ENCODE measurements at places on chromosomes 7 and 10.

GRCh38 chr7:78218876-78219275, 420.3 kb downstream of the PHTF2 start:
- DNase-seq: no peak

DNA sequence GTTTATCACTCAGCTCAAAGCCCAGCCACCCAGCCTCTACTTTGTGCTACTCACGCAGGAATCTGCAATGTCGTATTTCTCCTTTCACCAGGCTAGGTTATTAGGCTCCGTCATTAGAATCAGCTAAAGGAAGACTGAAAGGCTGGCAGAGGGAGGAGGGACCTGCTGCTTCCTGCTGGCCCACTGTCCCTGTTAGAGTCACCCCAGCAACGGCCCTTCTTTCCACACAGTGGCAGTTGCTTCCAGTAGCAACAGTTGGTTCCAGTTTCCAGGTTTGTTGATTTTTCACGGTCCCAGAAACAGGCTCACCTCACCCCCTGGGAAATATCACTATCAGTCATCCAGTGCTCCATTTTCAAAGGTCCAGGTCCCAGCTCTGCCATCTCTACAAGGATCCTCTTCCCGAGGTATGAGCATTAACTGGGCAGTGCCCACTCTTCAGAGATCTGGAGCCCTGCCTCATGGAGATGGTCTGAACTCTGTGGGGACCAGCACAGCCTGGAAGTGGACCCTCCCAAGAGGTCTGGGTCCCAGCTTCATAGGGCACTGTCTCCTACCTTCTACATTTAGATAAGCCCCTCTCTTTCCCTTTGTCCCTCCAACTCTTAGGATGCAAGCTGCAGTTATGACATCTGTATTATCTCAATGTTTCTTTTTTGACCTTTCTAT, 15.9 kb downstream of the ODAD2 start:
- no peak for DNase-seq

DNA sequence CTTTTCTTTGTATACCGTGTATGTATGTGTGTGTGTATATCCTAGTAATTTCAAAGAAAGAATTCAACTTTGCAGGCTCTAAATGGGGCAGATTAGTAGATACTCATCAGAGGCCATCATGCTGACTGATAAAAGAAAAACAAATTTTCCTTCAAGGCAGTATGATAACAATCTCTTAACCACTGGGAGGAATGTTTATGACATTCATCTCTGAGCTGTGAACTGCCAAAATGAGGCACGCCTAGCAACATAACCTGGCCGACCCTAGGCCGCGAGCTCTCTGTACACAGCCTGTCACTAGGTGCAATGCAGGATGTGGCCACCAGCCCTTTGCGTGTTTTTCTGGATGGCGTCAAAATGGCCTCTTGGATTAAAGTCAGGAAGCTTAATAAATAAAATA, 343.7 kb upstream of the GALNT17 start:
- peak; percentile 51 for DNase-seq

GRCh38 chr10:49398000-49398861, 2.3 kb upstream of the DRGX start:
- DNase-seq: peak; percentile 53

GRCh38 chr7:6202117-6202516, 70.3 kb downstream of the CYTH3 start:
- DNase-seq: no peak

- DNase-seq: no peak
Observed at GRCh38 chr7:149883048-149883438, 9.3 kb downstream of the ATP6V0E2 start.

GRCh38 chr7:96901822-96902445, 103.4 kb upstream of the DLX6 start:
- DNase-seq: no peak

GRCh38 chr7:46421441-46422230, 500.6 kb upstream of the IGFBP3 start:
- DNase-seq: no peak

DNA sequence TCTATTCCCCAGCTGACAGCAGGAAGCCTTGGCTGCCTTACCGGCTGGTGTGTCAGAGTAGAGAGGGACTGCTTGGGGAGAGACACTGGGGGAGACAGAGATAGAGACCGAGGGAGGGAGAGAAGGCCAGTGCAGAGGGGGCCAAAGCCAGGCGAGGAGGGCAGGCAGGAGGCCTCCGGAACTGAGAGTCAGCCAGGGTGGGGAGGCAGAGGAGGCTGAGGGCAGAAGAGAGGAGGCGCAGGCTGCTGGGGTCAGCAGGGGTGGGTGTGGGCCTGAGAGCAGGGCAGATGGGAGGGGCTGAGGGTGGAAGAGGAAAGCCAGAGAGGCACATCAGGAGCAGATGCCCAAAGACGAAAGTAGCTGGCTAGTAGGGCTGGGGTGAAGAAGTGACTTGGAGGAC, 57.2 kb upstream of the PAX2 start:
- no peak for DNase-seq

DNA sequence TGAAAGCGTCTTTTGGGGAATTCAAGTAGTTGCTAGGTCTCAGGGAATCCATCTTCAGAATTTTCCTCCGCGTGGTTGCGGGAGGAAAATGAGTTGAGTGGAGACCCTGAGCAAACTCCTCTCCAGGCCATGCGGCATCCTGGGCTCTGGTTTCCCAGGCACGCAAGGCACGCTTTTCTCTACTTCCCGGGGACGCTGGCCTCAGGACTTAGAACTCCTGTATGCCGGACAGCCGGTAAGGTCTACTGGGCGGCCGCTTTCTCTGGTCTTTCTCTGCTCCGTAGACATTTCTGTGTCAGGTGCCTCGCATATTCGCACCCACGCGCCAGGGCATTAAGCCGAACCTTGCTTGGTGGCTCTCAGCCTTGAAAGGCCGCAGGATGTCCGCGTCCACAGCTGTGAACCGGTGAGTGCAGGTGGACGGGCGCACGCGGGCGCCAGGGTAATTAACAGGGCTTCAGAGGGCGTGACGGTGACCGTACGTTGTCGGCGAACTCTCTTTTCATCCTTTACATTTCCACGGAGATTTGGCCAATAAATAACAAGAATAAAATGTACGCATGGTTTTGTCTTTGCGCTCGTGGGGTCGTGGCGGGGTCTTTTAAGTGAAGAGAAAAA, 992 bp upstream of the RBM20 start:
- no peak for DNase-seq

DNA sequence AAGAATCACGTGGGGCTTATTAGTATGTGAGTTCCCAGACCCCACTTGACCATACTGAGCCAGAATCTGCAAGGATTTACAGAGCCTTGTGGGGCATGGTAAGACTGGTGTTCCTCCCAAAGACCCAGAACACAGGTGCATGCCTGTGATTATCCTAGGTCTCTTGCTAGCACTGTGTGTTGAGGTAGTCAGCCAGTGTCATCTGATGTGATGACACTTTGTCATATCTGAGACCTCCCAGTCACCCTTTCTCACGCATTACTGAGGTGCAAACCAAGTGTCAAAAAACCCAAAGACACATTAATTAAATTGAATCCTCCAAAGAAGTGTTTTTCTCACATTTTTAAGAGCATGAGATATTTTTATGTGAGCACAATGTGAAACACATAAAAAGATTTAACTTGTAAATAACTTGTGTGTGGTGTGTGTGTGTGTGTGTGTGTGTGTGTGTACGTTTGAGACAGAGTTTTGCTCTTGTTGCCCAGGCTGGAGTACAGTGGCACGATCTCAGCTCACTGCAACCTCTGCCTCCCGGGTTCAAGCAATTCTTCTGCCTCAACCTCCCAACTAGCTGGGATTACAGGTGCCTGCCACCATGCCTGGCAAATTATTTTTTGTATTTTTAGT, 162.0 kb upstream of the PRPS1L1 start:
- no peak for DNase-seq

GRCh38 chr10:91271886-91272285, 51.4 kb downstream of the PCGF5 start:
- DNase-seq: no peak

GRCh38 chr7:116454377-116454776, 45.2 kb upstream of the CAV2 start:
- DNase-seq: no peak

DNA sequence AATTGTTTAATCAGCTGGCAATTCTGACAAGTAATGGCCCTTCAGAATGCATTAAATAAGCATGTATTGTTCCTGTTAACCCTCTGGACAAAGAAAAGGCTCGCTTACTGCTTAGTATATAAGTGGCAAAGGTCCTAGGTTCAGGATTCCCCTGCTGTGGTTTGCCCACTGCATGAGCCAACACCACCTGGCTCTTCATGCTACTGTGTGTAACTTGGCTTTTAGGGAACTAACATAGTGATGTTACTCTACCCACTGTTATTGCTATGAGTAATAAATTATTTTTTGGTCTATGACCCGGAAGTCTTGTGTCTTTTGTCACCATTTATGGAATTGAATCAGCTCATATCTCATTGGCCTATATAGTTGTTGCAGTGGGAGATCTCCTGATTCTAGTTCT, 791.7 kb upstream of the PHF14 start:
- no peak for DNase-seq
